NCI-H1105 treated with DMSO at 0.1 percent for 48 hours (cell line): ENCODE measurements at places on chromosomes 3 and 15.

- no peak for DNase-seq
Measured at GRCh38 chr3:188534633-188535032, 380.7 kb downstream of the LPP start.

DNA sequence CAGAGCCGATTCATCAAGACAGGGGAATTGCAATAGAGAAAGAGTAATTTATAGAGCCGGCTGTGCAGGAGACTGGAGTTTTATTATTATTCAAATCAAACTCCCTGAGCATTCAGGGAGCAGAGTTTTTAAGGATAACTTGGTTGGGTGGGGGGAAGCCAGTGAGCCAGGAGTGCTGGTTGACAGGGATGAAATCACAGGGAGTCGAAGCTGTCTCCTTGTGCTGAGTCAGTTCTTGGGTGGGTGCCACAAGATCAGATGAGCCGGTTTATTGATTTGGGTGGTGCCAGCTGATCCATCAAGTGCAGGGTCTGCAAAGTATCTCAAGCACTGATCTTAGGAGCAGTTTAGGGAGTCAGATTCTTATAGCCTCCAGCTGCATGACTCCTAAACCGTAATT, 95.4 kb upstream of the CCDC80 start:
- no peak for DNase-seq

- no peak for DNase-seq
Measured at GRCh38 chr3:138717348-138717747, 108.8 kb downstream of the FAIM start.

GRCh38 chr3:65020281-65021160, 332.7 kb upstream of the ADAMTS9 start:
- DNase-seq, result no peak

DNA sequence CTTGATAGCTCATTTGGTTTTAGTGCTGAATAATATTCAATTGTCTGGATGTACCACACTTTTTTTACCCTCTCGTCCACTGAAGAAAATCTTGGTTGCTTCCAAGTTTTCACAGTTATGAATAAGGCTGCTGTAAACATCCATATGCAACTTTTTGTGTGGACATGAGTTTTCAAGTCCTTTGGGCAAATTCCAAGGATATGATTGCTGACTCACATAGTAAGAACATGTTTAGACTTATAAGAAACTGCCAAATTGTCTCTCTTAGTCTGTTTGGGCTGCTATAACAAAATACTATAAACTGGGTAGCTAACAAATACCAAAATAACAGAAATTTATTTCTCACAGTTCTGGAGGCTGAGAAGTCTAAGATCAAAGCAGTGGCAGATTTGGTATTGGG, 59.5 kb upstream of the TNFSF10 start:
- no peak for DNase-seq

DNA sequence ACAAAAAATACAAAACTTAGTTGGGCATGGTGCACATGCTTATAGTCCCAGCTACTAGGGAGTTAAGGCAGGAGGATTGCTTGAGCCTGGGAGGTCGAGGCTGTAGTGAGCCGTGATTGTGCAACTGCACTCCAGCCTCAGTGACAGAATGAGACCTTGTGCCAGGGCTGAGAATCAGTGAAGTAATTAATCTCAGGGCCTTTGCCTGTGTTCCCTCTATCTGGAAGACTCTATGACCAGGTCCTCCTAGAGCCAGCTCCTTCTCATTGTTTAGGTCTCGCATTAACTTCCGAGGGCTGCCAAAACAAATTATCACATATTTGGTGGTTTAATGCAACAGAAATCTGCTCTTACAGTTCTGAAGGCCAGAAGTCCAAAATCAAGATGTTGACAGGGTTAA, 41.4 kb upstream of the FLNB start:
- DNase-seq, result no peak

DNA sequence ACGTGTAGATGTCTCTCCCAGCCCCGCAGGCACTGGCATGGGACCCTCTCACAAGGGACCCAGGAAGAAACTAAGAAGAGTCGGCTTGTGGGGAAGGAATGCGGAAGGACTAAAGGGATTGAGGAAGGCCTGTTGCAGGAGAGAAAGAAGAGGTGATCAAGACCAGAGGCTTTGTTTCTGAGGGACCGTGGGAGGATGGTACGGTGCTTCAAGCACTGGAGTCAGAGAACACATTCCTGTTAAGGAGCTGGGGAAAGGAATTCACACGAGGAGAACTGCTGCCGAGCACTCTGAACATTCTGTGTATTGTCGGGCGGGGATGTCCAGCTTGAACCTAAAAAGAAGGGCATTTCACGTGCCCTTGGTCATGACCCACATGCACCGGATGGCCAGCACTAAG, 91.4 kb downstream of the TAMM41 start:
- no peak for DNase-seq

- no peak for DNase-seq
Measured at GRCh38 chr15:52924630-52925029, 134.5 kb upstream of the ONECUT1 start.
